Endothelial cell of coronary artery (primary cell): ENCODE measurements at places on chromosomes 7 and 10. TPM values are rescaled to one million over a fixed set of nuclear protein-coding genes. Genes with fewer than 3 reads are reported as not detected.

The ASAH2B gene
- 1.4 and 1.6 TPM in 2 replicates for total RNA-seq

The ADARB2 gene
- total RNA-seq, result 0.18 TPM in 1 of 2 replicates, not detected in the other

The CPEB3 gene
- 0.81 and 0.94 TPM in 2 replicates for total RNA-seq

The SYT15 gene
- 0.09 and 0.56 TPM in 2 replicates for total RNA-seq

The LLCFC1 gene
- total RNA-seq, result not detected in 2 replicates

The PRPS1L1 gene
- total RNA-seq, result not detected in 2 replicates

The ADIRF gene
- total RNA-seq, result 21.6 and 26.6 TPM in 2 replicates

The FGFBP3 gene
- 0.09 and 0.19 TPM in 2 replicates for total RNA-seq

The PILRB gene
- total RNA-seq, result 4.1 and 14.6 TPM in 2 replicates

The SH3PXD2A gene
- total RNA-seq, result 3.0 and 4.8 TPM in 2 replicates

The SORCS3 gene
- total RNA-seq, result not detected in 2 replicates

The OR2A7 gene
- under 0.01 and 0.09 TPM in 2 replicates for total RNA-seq

The NKX2-3 gene
- total RNA-seq, result not detected in 2 replicates

The GIMAP7 gene
- 16.2 and 41.9 TPM in 2 replicates for total RNA-seq

The BLVRA gene
- total RNA-seq, result 31.4 and 32.9 TPM in 2 replicates

The COA1 gene
- 41.8 and 47.4 TPM in 2 replicates for total RNA-seq

The PPIF gene
- total RNA-seq, result 16.0 and 17.3 TPM in 2 replicates

The FBXL13 gene
- 1.2 and 29.6 TPM in 2 replicates for total RNA-seq

The ARL4A gene
- 26.3 and 30.0 TPM in 2 replicates for total RNA-seq

The AKR1C1 gene
- total RNA-seq, result 0.27 and 3.2 TPM in 2 replicates

The MALRD1 gene
- not detected in 2 replicates for total RNA-seq

The OR13A1 gene
- total RNA-seq, result not detected in 2 replicates

The TNKS2 gene
- 44.9 and 48.2 TPM in 2 replicates for total RNA-seq

The VWDE gene
- total RNA-seq, result 0.19 and 0.63 TPM in 2 replicates

The RBM17 gene
- 51.0 and 61.2 TPM in 2 replicates for total RNA-seq

The FZD8 gene
- 33.4 and 66.6 TPM in 2 replicates for total RNA-seq

The ACTR3C gene
- 0.19 TPM in 1 of 2 replicates, not detected in the other for total RNA-seq

The IFIT1B gene
- total RNA-seq, result not detected in 2 replicates

The HEPACAM2 gene
- total RNA-seq, result not detected in 2 replicates

The PRRT4 gene
- total RNA-seq, result not detected in 2 replicates
